ENCODE measurements at places on chromosomes 16 and 17. TPM values are rescaled to one million over a fixed set of nuclear protein-coding genes. Genes with fewer than 3 reads are reported as not detected.

The PRR35 gene
- not detected for total RNA-seq

The PRSS27 gene
- total RNA-seq: 0.15 TPM

The FAM171A2 gene
- total RNA-seq: 0.64 TPM

The CCDC200 gene
- total RNA-seq: not detected

The HOXB7 gene
- 25.9 TPM for total RNA-seq

The C1QBP gene
- total RNA-seq: 349 TPM

The NT5M gene
- total RNA-seq: 1.2 TPM

The NPIPB9 gene
- 1.5 TPM for total RNA-seq

The GNG13 gene
- total RNA-seq: 0.24 TPM

The TRPV2 gene
- total RNA-seq: 5.4 TPM

The CSH2 gene
- total RNA-seq: not detected

The CUEDC1 gene
- 14.7 TPM for total RNA-seq

The RTN4RL1 gene
- total RNA-seq: 0.37 TPM

The ZFPM1 gene
- total RNA-seq: 12.5 TPM

The FBXW10B gene
- total RNA-seq: 0.42 TPM

The PLLP gene
- total RNA-seq: 16.7 TPM

The TUBD1 gene
- 5.9 TPM for total RNA-seq

The SMIM22 gene
- total RNA-seq: 361 TPM

The DPH1 gene
- total RNA-seq: 34.4 TPM

The LCMT1 gene
- total RNA-seq: 47.6 TPM

The NLRC3 gene
- total RNA-seq: 0.93 TPM

The KRTAP4-3 gene
- not detected for total RNA-seq

The NXN gene
- 2.6 TPM for total RNA-seq

The FAM20A gene
- 4.1 TPM for total RNA-seq

The KRTAP9-7 gene
- not detected for total RNA-seq

The MYH2 gene
- not detected for total RNA-seq

The GUCY2D gene
- total RNA-seq: 0.21 TPM

The DBNDD1 gene
- 2.2 TPM for total RNA-seq

All from colonic mucosa (tissue), 4 donors.